Neural progenitor cell (in vitro differentiated cells): ENCODE measurements at places on chromosomes 2 and 18. TPM values are rescaled to one million over a fixed set of nuclear protein-coding genes. Genes with fewer than 3 reads are reported as not detected.
A peak's percentile ranks its signal among the peaks of the same experiment; 100 is the strongest.

QPCT gene
- total RNA-seq: 0.19 TPM in 1 of 2 replicates, not detected in the other

- no peaks in the 10 kb centered on the region for H3K4me1 ChIP-seq
- H3K4me3 ChIP-seq: no peak overlapping the region
- no peaks in the 10 kb centered on the region for H3K36me3 ChIP-seq
These were observed 344.5 kb upstream of the CYRIA start for GRCh38 chr2:17010104-17010503.

DNA sequence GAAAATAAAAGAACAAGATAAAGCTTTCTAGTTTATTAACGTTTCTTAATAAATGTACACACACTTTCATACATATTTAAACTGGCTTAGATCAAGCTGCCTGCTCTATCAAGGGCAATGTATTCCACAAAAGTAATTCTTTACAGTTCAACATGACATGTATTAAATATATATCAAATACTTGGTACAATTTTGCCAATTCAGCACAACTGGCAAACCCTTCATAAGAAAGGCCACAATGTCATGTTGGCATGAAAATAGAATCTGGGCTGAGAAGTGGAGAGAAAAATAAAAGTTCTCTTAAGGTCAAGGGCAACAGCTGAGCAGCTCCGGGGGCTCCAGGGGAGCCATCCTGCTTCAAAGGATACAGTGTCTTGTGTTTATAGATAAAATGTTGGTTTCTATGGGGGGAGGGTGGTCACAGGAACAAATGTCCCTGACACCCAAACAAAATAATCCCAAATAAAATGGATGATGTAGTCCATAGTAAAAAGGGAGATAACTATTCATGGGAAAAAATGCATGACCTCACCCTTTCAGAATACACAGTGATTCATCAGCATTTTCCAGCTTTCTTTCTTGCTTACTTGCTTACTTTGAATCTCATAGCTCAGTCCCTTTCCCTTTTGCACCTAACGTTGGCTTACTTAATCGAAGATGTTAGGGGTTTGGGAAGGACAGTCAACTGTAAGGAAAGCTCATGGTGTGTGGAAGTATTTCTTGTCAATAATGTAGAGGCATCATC lies 494.9 kb downstream of the NYAP2 start:
- no peak for DNase-seq
- H3K4me1 ChIP-seq: no peaks in the 10 kb centered on the region
- H3K4me3 ChIP-seq: no peak overlapping the region

GRCh38 chr2:50452056-50452455 lies 579.9 kb downstream of the NRXN1 start:
- H3K4me3 ChIP-seq: no peak overlapping the region
- H3K27me3 ChIP-seq: no peaks in the 10 kb centered on the region
- no peak for DNase-seq
- no peaks in the 10 kb centered on the region for H3K4me1 ChIP-seq

TRIM54 gene
- total RNA-seq: 0.12 TPM in 1 of 2 replicates, not detected in the other

DNA sequence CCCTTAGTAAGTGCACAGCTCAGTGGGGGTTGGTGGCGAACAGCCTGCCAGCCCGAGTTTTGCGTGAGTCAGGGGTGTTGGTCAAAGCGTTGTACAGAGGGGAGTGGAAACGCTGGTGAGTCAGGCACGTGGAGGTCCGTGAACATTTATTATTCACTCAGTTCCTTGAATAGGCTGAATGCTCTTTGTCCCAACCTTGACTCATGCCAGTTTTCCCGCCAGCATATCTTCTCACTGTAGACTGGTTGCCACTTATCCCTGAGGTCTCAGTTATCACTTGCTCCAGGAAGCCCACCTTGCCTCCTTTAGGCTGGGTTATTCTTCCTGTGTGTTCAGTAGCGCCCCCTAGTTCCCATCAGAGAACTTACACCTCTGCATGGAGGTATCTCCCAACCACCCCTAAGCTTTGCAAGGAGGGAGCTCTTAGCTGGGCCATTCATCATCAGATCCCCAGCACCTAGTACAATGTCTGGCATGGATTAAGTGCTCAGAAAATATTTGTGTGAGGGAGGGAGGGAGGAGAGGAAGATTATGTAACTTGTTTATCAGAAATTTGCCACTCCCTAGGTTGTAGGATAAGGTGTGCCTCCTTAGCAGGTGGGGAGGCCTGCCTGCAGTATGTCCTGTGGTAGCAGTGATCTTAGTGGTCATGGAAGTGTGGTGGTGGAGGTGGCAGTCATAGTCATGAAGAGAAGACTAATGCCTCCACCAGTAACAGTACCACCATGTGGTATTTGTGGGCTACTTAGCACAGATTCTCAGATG lies 72.1 kb downstream of the CABLES1 start:
- no peak overlapping the region for H3K4me3 ChIP-seq
- DNase-seq: peak; percentile 41
- H3K4me1 ChIP-seq: no peaks in the 10 kb centered on the region
- H3K27ac ChIP-seq: no peak overlapping the region
- H3K27me3 ChIP-seq: no peaks in the 10 kb centered on the region

C2orf72 gene
- total RNA-seq: 2.4 TPM in 2 replicates
